ENCODE measurements at places on chromosomes 1 and 21.

DNA sequence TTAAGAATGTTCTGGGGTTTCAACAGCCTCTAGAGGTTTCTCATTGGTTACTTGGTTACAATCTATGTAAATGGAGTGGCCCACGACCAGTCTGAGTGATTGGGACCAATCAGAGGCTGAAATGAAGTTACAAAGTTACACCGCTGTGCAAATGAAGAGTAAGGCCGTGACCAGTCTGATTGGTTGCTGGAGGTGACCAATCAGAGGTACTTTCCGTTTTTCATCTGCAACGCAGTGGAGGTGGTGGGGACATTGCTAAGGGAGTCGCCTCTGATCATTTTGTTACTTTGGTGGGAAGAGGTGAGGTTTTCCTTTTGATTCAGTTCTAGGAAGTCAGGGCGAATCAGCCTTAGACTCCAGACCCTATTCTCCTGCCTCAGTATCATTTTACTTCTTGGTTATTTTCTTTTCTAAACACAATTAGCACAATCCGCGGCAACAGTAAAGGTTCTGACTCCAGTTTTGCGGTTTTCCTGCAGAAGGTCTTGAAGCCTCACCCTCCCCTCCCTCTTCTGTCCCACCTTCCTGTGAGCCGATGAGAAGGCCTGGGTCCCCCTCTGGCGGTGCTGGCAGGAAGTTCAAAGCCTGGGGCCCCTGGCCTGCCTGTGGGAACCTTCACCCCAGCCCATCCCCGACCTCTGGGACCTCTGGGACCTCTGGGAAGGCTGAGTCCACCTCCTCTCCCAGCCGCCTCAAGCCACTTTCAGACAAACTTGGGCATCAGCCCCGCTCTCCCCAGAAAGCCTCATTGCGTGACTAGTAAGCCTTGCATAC is 38.7 kb upstream of the TTC34 start:
- DNase-seq = no peak

GRCh38 chr1:72119491-72119890 is 162.8 kb downstream of the NEGR1 start:
- DNase-seq = no peak

DNA sequence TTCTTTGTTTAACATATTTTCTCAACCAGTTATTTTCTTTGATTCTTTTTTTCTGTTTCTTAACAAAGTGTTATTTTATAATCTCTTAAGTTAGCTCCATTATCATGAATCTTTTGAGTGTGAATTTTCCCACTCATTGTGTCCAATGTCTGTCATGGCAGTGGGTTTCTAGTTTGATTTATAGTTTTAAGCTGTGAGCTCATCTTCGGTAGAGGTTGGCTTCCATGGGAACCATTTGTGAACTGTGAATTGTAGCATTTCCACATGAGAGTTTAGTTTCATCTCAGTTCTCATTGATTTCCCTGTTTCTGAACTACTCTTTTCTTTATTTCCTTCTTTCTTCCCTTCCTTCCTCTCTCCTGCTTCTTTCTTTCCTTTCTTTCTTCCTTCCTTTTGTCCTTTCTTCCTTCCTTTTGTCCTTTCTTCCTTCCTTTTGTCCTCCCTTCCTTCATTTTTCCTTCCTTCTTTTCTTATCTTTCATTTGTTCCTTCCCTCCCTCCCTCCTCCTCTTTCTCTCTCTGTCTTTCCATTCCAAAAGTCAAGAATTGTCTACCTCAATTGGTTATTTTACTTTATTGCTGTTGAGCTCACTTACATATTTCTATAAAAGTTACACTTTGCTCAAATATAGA is 3.0 kb upstream of the CRB1 start:
- DNase-seq = no peak

- DNase-seq = no peak
Measured at GRCh38 chr1:58398714-58399113, 147.8 kb downstream of the OMA1 start.

DNA sequence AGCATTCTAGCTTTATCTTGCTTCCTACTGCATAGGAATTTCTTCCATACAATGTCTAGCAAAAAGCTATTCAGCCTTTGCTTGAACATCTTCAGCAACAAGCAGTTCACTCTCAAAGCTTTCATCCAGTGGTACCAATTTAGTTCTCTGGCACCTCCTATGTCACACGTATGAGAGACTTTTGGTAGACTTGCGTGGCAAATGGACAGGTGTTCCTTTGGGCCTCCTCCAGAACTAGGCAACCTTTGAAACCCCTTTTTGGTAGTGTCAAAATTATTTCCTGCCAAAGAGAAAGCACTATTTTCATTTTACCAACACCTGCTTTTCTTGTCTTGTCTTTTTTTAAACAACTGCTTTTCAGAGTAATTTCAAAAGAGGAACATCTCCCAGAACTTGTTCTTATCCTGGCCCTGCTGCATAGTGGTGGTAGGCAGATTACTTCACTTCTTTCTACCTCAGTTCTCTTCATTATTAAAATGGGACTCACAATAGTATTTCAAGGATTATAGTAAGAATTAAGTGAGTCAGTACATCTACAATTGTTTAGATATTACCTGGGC is 122.4 kb downstream of the MAST2 start:
- DNase-seq = no peak

DNA sequence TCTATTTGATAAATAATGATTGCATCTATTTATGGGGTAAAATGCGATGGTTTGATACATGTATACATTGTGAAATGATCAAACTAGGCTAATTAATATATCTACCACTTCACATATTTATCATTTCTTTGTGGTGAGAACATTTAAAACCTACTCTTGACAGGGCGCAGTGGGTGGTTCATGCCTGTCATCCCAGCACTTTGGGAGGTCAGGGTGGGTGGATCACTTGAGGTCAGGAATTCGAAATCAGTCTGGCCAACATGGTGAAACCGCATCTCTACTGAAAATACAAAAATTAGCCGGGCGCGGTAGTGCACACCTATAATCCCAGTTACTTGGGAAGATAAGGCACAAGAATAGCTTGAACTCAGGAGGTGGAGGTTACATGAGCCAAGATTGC is 25.3 kb downstream of the PLEKHA6 start:
- DNase-seq = no peak

DNA sequence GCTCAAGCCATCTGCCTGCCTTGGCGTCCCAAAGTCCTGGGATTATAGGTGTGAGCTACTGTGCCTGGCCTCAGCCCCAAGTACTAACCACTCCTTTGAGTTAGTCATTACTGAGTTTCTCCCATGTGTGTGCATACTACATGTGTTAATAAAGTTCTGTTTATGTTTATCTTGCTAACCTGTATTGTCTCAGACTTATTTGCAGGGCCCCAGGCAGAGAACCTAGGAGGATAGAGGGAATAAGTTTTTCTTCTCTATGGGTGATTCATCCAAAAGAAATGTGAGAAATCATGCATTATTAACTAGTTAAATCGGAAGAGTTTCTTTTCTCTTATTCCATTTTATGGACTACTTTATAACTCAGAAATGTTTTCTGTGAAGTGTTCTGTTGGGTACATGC is 203.9 kb upstream of the CACYBP start:
- DNase-seq = no peak

DNA sequence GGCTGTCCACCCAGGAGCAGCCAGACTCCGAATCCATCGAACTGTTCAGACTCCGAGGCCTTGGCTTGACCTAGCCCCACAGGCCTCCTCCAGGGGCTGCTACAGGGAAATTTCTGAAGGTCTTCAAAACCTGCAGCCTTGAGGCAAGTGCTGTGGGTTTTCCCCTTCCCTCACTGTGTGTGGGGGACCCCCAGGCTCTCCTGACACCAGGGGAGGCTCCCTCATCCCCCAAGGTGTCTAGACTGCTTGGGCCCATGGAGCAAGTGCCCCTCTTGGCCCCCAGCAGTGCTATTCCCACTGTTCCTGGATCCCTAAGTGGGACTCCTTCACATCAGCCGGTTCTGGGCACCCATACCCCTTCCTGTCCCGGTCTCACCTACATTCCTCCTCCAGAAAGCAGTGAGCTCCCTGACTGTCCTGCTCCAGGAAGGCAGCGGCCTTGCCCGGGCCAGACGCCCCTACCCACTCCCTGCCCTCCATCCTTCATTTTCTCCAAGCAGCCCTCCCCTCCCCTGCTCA is 814 bp downstream of the PAQR7 start:
- DNase-seq = no peak

- no peak for DNase-seq
Measured at GRCh38 chr1:109482242-109482641, 1.5 kb upstream of the ATXN7L2 start.

- no peak for DNase-seq
Measured at GRCh38 chr21:37184784-37185593, 82.1 kb downstream of the VPS26C start.

All from RKO (cell line).